ENCODE measurements at places on chromosomes 11 and 22.

DNA sequence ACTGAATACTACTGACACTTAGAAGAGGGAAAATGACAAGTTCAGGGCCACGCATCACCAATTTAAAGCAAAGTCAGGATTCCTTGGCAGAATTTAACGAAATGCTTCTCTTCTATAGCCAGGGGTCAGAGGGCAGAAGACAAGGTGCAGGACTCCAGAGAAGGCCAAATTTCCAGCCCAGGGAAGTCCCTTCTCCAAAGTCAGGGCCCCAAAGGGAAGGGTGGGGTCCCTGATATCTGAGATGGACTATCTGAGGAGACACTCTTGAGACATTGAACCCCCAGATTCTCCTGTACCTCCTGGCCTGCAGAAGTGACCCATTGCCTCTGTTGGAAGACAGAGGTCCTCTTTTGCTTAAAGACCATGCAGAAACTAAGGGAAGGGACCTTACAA is 91.2 kb downstream of the RPS6KA4 start:
- DNase-seq: no peak

GRCh38 chr11:125228993-125229392 is 64.4 kb downstream of the PKNOX2 start:
- no peak for DNase-seq

DNA sequence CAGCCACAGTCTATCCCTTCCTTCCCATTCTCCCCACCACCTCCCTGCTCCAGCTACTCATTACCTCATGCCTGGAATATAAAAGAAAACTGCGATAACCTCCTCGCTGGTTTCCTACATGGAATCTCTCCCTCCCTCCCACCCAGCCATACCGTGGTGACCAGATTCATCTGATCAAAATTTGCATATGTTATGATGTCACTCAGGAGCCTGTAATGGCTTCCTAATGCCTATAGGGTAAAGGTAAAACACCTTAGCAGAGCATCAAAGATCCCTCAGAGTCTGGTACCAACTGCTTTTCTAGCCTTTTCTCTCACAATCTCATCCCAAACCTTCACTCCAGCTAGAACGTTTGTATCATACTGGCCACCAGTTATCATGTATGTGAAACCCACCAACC is 19.6 kb downstream of the RTN4RL2 start:
- DNase-seq: no peak

DNA sequence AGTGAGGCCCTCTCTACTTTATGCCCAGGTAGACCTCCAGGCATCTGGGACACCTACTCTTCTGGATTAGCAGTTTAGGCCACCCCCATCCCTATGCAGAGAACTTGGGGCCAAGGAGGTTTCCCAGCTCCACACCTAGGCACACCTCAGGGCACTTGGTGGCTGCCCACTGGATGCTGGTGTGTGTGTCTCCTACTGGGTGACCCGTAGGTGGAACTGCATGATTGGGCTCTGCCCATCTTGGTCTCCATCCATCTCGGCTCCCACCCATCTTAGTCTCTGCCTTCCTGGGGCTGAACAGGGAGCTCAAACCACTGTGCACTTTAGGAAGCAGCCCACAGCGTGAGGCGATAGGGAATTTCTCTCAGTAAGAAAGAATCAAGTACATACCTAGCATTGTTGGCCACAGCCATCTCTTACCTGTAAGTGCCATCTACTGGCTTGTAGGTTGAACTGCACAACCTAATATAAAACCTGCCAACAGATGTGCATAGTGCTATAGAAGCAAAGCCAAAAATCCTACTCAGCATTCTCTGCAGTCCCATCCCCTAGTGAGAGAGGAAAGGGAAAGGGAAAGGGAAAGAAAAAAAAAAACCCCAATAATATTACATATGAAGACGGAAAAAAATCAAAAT is 61.6 kb upstream of the PTPN5 start:
- DNase-seq: no peak

DNA sequence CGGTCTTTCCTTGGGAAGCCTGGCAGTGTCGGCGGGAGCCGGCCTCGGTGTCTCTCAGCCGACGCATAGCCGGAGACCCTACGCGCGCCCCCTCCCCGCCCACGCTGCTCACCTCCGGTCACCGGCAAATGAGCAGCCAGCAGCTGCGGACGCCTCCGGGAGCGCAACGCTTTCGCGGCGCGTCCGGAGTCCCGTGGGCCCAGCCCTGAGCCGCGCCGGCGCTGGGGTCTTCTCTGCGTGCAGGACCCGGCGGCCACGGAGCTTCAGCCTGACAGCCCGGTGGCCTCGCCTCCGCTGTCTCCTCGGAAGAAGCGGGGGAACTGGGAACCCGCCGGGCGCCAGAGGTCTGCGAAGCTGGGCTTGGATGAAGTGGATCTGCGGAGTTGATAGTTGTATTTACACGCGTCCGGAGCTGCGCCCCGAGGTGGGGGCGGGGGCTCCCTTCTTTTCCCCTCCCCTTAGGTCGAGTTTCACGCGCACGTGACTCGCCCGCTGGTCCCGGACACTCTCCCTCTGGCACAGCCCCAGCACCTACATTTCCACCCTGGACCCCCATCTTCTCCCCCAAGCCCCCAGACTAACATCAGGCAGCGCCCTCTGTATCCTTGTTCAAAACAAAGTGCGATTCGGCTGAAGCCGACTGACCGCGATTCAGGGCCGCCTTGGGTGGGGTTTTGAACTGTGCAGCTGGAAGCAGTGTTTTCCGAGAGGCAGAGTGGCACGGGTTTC is at the start of gene SLC43A1:
SLC43A1 (minus strand) TSS at position 371 of the 729 bp plus-strand sequence. CDS start 1,591 bp downstream, outside the sequence.
- no peak for DNase-seq

DNA sequence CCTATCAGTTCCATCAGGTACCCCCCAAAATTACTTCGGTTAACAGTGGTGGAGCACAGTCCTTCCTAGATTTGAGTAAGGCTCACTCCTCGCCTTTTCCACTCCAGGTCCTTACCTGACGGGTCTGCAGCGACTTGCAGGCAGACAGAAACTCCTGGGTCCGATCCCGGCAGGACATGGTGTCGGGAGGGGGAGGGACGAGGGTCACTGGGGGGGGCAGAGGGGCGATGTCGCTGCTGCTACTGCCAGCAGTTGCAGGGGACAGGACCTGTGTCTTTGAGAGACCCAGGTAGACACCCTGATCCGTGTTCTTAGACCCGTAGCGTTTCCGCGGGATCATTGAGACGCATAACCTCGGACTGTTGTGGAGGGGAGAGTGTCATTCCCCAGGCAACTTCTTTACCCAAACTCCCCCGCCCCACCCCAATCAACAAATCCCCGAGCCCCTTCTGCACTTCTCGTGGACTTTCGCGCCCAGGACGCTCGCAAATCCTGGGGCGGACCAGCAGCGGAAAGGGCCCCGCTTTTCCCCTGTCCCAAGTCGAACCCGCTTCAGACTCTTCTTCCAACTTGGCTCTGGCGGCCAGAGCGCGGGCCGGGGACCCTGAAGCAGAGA is 839 bp downstream of the STX5 start:
- no peak for DNase-seq

- no peak for DNase-seq
Observed at GRCh38 chr22:20919718-20920117, 2.5 kb downstream of the CRKL start.

DNA sequence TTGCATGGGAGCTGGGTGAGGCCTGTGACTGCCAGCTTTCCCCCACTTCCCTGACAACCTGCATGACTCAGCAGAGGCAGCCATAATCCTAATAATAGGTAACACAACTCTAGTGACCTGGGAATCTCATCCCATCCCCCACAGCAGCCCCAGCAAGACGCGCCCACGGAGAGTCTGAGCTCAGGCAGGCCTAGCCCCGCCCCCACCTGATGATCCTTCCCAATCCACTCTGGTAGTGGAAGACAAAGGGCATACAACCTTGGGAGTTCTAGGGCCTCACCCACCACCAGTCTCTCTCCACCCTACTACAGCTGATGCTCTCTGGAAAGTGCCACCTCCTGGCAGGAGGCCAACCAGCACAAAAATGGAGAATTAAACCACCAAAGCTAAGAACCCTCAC is 60.3 kb downstream of the CWF19L2 start:
- no peak for DNase-seq

DNA sequence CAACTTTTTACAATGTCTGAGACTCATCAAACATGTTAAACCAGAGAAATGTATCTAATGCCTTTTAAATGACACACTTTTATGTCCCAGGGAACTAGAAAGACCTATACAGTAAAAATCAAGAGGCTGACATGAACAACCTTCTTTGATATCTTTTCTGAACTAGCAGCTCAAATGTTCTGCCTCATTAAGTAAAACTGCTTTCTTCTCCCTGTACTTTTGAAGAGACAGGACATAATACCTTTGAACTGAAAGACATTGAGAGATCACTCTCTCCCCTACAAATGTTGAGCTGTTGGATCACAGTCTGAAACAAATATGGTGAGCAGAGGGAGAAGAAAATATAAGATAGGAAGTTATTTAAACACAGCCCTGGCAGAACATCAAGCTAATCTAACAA is 123.0 kb downstream of the FAM181B start:
- DNase-seq: no peak

Data from AG09309 (cell line).